Activated T-helper 2 cell treated with anti-CD3 and anti-CD28 coated beads, Interferon-gamma antibody, Interleukin-2, Interleukin-4, amounts not matched to agents 10 μg/mL and 5 μg/mL and 100 μg/mL, durations not matched to agents 14 hours and 24 hours and 36 hours (primary cell): ENCODE measurements at places on chromosomes 13 and 19.

GRCh38 chr13:110289174-110289573, 17.8 kb downstream of the COL4A1 start:
- no peak for DNase-seq

GRCh38 chr13:32284927-32285632, 30.1 kb downstream of the ZAR1L start:
- DNase-seq: no peak

DNA sequence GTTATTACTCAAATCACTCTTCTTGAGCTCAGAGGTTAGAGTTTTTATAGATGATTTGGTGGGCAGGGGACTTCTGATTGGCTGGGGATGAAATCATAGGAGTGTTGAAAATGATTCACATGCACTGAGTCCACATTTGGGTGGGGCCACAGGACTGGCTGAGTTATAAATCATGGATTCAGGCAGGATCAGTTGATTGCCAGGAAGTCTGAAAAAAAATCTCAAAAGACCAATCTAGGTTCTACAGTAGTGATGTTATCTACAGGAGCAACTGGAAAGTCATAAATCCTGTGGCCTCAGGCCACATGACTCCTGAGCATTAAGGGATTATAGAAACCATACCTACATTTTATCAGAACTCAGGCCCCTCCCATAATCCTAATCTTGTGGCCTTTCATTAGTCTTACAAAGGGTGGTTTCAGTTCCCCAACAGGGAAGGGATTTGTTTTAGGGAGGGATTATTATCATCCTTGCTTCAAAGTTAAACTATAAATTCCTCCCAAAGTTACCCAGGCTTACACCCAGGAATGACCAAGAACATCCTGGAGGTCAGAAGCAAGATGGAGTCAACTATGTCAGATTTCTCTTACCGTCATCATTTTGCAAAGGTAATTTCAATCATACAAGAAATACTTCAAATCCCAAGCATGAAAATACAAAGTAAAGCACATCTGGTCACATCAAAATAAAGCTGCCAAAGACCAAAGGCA, 5.6 kb upstream of the CCDC70 start:
- DNase-seq: no peak

DNA sequence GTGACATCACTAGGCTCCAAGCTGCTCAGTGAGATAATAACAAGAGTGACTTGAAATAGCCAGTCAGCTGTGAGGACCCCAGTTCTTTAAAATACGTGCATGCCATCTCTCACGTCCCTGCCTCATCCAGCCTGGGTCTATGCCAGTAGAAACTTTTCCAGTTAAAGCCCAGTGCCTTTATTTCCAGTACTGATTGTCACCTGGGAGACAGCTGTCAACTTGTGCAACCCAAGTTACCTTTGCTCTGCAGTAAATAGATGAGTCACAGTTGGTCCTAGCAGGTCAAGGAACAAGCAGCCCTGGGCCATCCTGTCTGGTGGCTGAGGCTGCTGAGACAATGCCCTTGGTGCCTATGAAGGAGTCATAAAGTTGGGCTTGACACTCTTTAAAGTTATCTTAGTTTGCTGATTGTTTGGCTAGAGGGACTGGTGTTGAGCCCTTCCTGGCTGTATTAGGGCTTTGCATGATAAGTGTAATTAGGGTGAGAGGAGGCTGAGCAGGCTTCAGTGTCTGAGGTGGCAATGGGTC, 228.7 kb downstream of the LACC1 start:
- DNase-seq: no peak

DNA sequence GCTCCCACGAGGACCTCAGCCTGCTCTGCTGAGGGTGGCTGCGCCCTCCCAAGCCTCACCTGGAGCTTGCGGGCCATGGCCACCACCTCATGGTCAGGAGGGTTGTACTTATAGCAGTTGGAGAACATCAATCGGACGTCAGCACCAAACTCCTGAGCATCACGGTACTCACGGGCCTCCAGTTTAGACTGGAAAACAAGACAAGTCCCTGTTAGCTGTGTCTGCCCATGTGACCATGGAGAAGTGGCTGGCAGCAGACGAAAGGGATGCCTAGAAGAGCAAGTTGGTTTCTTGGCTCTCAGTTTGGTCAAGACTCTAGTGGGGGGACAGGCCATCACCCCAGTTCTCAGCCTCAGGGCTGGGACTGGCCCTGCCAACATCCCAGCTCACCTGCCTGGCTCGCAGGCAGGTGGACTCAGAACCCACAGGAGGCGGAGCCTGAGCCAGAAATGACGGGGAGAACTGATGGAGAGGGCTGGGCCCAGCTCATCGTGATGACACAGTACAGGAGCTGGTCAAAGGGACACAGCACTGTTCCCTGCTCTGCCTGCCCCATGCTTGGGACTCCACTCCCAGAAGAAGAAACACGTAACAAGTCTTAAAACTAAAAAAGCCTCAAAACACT, 31.2 kb upstream of the EPHX3 start:
- no peak for DNase-seq
